Stimulated activated naive B cell treated with anti-CD40 and anti-IgM and Interleukin-4, amounts not matched to agents 10 μg/mL and 1 μg/mL and 100 μg/mL, for 72 hours (primary cell): ENCODE measurements at places on chromosomes 3 and 15.
A peak's percentile ranks its signal among the peaks of the same experiment; 100 is the strongest.

DNA sequence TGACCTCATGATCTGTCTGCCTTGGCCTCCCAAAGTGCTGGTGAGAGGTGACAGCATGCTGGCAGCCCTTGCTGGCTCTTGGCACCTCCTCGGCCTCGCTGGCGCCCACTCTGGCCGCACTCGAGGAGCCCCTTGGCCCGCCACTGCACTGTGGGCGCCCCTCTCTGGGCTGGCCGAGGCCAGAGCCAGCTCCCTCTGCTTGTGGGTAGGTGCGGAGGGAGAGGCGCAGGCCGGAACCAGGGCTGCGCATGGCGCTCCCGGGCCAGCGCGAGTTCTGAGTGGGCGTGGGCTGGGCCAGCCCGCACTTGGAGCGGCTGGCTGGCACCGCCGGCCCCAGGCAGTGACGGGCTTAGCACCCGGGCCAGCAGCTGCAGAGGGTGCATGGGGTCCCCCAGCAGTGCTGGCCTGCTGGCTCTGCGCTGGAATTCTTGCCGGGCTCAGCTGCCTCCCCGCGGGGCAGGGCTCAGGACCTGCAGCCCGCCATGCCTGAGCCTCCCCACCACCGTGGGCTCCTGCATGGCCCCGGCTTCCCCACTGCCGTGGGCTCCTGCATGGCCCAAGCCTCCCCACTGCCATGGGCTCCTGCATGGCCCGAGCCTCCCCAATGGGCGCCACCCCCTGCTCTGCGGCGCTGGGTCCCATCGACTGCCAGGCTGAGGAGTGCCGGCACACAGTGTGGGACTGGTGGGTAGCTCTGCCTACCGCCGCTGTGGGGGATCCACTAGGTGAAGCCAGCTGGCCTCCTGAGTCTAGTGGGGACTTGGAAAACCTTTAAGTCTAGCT, 76.4 kb upstream of the OSBPL11 start:
- no peak for DNase-seq
- no peak overlapping the region for H3K4me3 ChIP-seq
- no peaks in the 10 kb centered on the region for H3K4me1 ChIP-seq
- H3K36me3 ChIP-seq, result no peaks in the 10 kb centered on the region

DNA sequence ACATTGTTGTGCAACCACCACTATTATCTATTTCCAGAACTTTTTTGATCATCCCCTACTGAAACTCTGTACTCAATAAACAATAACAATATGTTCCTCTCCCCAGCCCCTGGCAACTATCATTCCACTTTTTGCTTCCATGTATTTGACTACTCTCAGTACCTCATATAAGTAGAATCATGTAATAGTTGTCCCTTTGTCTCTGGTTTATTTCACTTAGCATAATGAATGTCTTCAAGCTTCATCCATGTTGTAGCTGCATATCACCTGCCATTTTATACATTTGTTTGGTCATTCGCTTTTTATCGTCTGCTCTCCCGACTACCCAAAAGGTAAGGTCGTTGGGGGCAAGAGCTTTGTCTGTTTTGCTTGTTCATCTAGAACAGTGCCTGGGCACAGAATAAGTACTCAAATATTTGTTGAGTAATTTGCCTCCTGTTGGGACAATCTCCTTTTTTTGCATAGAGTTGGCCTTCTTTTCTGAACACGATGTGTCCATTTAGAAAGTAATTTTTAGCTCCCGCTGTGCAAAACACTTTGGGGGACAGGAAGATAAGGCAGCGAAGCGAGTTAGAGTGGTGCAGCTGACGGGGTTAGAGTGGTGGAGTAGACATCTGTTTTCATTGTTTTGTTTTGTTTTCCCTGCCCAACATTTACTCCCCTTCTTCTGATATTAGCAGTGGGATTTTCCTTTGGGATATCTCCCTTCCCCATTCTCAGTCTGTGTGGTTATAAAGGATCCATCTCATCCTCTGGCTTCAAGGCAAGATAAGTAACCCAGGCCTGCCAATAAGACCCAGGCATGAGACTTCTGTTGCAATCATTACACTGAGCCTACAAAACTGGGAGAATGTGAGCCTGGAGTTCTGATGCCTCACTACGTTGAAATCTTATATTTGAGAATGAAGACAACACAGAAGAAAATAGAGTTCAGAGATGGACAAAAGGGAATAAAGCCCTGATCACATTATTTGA, 83.4 kb upstream of the RNU6-1 start:
- H3K27me3 ChIP-seq, result no peaks in the 10 kb centered on the region
- H3K4me3 ChIP-seq, result no peak overlapping the region
- H3K4me1 ChIP-seq, result no peaks in the 10 kb centered on the region
- DNase-seq, result no peak
- H3K36me3 ChIP-seq, result peaks cover 4% of the 10 kb centered on the region

DNA sequence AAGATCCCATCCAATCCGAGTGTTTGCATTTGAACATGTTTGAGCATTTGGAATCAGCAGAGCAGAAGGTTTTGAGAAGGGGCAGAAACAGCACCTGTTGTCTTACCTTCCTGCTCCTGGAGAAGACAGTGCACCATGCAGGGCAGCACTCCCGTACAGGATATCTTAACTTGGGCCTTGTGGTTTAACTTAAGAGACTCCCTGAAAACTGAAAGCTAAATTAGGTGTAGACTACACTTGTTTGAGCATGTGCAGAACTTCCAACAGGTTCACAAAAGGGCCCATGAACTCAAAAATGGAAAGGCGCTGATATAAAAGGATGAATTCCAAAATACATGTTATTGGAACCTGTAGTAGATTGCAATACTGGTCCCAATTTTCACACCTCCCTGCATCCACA, 175.4 kb upstream of the PRICKLE2 start:
- no peaks in the 10 kb centered on the region for H3K27me3 ChIP-seq
- no peak overlapping the region for H3K27ac ChIP-seq
- DNase-seq, result no peak
- no peaks in the 10 kb centered on the region for H3K36me3 ChIP-seq
- no peaks in the 10 kb centered on the region for H3K4me1 ChIP-seq

- no peaks in the 10 kb centered on the region for H3K36me3 ChIP-seq
- H3K4me1 ChIP-seq, result no peaks in the 10 kb centered on the region
- H3K27ac ChIP-seq, result no peak overlapping the region
- no peaks in the 10 kb centered on the region for H3K27me3 ChIP-seq
- no peak for DNase-seq
Measured at GRCh38 chr3:132984181-132984580, 54.0 kb upstream of the TMEM108 start.

- peak overlapping the region; percentile 84 for H3K4me3 ChIP-seq
- peaks cover 12% of the 10 kb centered on the region for H3K4me1 ChIP-seq
- no peak for DNase-seq
Measured at GRCh38 chr3:154121701-154122551, 736 bp downstream of the ARHGEF26 start.

- no peak for DNase-seq
- no peaks in the 10 kb centered on the region for H3K4me1 ChIP-seq
- H3K27me3 ChIP-seq, result no peaks in the 10 kb centered on the region
- no peaks in the 10 kb centered on the region for H3K36me3 ChIP-seq
Measured at GRCh38 chr3:166195808-166196207, 358.6 kb upstream of the BCHE start.

DNA sequence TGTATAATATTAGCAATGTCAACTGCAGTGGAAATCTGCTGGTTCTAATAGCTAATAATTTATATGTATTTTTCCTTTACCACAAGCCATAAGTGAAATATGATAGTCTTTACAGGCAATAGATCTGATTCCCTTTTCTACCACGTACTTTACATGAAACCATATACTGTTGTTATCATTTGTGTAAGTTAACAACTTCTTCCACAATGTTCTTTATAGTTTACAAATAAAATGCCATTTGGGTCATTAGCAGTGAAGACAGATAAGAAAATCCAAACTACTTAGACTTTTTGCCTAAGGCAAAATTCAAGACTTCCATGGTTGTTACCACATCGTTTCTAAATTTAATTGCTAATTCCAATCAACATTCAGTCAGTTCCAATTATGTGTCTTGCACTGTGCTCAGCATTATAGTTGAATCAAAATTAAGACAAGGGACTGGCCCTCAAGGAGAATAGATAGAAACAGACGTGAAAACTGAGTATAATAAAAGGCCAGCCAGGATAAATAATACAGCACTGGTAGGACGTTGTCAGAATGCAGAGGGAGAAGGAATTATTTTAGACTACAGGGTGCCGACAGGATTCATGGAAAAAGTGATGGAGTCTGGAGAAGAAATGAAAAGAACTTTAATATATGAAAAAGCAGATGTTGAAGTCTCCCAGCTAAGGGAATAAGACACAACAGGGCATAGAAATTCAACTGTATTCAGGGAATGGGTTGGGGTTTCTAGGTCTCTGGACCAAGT, 249.8 kb downstream of the ALCAM start:
- H3K4me3 ChIP-seq, result no peak overlapping the region
- H3K27ac ChIP-seq, result no peak overlapping the region
- H3K36me3 ChIP-seq, result no peaks in the 10 kb centered on the region
- no peaks in the 10 kb centered on the region for H3K27me3 ChIP-seq

DNA sequence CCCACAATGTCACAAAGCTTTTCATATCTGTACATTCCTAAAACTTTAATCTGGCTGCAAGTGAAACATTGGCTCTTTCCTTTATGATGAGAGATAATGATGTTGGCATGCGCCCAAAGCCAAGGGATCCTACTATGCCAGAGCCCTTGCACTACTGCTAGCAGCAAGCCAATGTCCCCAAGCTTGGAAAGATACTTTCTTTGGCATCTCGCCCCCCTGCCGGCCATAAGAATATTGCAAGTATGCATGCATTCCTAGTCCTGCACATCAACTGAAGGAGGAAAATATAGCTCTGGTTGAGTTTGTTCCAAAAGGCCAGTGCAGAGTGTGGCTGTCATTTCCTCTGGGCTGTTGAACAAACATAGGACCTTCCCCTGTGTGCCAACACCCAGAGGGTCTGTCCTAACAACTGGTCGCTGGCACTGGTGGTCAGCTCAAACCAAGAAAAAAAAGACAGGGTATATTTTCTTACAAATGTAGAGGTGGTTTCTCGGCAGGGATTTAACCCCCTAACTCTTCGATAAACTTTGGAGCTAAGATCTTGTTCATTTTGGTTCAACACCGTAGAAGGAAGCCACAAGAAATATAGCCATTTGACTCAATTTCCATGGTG, 120.9 kb upstream of the ZBED2 start:
- no peak overlapping the region for H3K27ac ChIP-seq
- H3K4me3 ChIP-seq, result no peak overlapping the region
- no peaks in the 10 kb centered on the region for H3K27me3 ChIP-seq
- peaks cover 2% of the 10 kb centered on the region for H3K4me1 ChIP-seq
- no peaks in the 10 kb centered on the region for H3K36me3 ChIP-seq

GRCh38 chr3:44363591-44363990, 25.0 kb downstream of the TCAIM start:
- H3K36me3 ChIP-seq, result peaks cover 3% of the 10 kb centered on the region
- no peak overlapping the region for H3K4me3 ChIP-seq
- DNase-seq, result no peak
- no peaks in the 10 kb centered on the region for H3K27me3 ChIP-seq

GRCh38 chr15:50791486-50791885, 26.0 kb upstream of the SPPL2A start:
- H3K36me3 ChIP-seq, result no peaks in the 10 kb centered on the region
- H3K4me3 ChIP-seq, result no peak overlapping the region
- no peak overlapping the region for H3K27ac ChIP-seq
- no peaks in the 10 kb centered on the region for H3K4me1 ChIP-seq
- DNase-seq, result no peak
- H3K27me3 ChIP-seq, result no peaks in the 10 kb centered on the region
